ENCODE measurements at places on chromosomes 4 and X. TPM values are rescaled to one million over a fixed set of nuclear protein-coding genes. Genes with fewer than 3 reads are reported as not detected.

- no peak for DNase-seq
Measured at GRCh38 chrX:23959781-23960180, 52.0 kb downstream of the CXorf58 start.

- DNase-seq: no peak
Measured at GRCh38 chrX:40405399-40405798, 175.4 kb upstream of the ATP6AP2 start.

DNA sequence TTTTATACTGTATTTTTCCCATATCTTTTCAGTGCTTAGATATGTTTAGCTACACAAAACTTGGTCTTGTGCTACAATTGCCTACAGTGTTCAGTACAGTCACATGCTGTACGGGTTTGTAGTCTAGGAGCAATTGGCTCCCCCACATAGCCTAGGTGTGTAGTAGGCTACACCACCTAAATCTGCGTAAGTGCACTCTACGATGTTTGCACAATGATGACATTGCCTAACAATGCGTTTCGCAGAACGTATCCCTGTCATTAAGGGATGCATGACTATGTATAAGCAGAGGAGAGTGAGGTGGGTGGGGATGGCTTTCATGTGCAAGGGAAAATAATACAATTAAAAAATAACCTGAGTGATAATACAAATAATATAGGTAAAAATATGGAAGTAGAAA is 131.4 kb downstream of the GBA3 start:
- DNase-seq: no peak

- DNase-seq: no peak
Measured at GRCh38 chr4:126395664-126396063, 1080.9 kb downstream of the FAT4 start.

DNA sequence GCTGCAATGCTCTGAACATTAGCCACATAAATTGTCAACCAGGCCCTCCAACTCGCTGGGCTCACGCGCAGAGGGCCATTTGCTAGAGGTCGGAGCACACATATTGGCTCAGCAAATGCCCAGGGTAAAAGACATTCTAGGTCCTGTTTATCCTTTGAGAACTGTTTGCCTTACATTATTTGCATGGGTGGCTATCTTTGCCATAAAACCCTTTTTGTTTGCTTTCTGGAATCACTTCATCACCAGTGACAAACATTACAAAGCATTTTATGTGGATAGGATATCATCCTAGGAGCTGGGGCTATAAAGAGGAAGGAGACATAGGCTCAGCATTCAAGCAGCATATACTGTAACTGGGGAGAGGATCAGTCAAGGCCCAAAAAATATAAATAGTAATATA is 149.2 kb upstream of the RAI2 start:
- no peak for DNase-seq

GRCh38 chrX:40104630-40104984 is 6.8 kb upstream of the BCOR start:
- no peak for DNase-seq

DNA sequence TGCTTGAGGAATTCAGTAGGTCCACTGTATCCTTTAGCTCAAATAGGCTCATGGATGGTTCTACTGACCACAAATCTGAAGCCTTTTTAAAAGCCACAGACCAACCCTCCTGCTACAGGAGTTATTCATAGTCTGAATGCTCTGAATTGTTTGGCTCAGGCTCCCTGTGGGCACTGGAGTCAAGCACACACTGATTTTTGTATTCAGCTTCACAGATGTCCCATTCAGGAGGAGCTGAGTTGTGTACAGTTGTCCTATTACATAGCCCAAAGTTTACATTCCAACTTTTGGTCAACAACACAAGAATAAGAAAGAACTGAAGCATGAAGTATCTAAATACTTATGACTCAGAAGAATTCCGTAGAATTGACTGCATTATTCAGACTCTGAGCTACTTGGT is 243.9 kb downstream of the UNC5C start:
- DNase-seq: peak; percentile 48

Gene MAGEC3
- not detected for total RNA-seq

Gene APLN
- 0.14 TPM for total RNA-seq

Gene WAS
- not detected for total RNA-seq

Gene PYURF
- 88.2 TPM for total RNA-seq

Gene ANXA5
- 334 TPM for total RNA-seq

Gene NLGN3
- total RNA-seq: 0.34 TPM

Measured in kidney epithelial cell (primary cell).